ENCODE measurements at places on chromosomes 3 and 15. TPM values are rescaled to one million over a fixed set of nuclear protein-coding genes. Genes with fewer than 3 reads are reported as not detected.

Gene TM4SF18
- total RNA-seq = under 0.01 TPM

DNA sequence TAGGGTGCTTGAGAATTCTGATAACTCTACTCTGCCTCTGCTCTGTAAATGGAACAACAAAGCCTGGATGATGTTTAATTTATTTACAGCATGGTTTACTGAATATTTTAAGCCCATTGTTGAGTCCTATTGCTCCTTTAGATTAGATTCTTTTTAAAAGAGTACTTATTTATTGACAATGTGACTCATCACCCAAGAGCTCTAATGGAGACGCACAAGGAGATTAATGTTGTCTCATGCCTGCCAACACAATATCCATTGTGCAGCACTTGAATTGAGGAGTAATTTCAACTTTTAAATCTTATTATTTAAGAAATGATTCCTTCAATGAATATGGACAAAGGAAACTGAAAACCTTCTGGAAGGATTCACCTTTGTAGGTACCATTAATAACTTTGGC is 691.4 kb downstream of the ZBBX start:
- DNase-seq = no peak

- DNase-seq = no peak
These were observed 239.9 kb downstream of the TLE3 start for GRCh38 chr15:69857686-69858391.

- peak; percentile 60 for DNase-seq
These were observed 18.2 kb downstream of the SSR3 start for GRCh38 chr3:156536524-156537316.

DNA sequence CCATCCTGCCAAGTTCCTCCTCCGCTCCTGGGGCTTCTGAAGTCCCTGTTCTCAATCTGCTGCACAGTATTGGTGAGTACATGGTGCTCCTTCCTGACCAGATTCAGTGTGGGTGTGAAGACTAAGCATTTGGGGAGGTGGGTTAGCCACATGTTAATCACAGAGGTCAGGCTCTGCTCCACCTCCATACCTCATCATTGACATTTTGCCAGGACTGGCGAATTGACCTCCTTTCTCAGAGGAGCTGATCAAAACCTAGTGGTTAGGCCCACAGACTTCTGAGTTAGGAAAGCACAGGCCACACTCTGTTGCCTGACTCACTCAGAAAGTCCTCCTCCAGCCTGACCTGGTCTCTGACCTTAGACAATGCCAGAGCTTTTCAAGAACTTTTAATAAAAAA is 8.4 kb upstream of the RPS17 start:
- peak; percentile 12 for DNase-seq

DNA sequence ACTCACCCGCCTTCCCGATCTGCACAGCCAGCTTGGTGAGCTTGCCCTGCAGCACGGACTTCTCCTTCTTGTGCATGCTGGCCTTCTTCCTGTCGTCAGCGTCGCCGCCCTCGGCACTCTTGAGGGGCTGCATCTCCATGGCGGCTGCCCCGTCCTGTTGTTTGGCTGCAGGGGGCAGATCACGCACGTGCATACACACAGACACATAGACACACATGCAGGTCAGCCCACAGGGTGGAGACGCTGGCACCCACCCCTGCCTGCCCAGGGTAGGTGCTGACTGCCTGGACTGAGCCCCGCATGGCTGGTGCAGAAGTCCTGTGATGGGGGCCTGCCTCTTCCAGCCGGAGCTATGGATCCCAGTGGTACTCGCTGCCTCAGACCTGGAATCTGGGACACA is 57.3 kb upstream of the SEC13 start:
- no peak for DNase-seq

DNA sequence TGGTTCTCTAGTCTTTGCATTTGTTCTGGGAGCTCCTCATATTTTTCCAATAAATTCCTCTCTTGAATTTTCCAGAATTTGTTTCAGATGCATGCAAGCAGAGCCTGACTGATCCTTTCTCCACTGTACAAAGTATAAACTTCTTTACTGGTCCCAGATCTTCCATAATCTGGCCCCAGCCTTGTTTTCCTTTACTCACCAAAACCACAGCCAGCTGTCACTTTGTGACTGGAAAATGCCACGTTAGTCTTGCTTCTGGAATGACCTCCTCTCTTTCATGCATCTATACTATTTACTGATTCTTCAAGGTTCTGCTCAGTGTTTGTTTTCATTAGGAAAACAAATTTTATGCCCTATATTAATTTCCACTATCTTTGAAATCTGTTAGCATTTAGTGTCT is 60.4 kb upstream of the SPPL2A start:
- no peak for DNase-seq

Gene ZNF385D
- 0.28 TPM for total RNA-seq

- DNase-seq = no peak
These were observed 32.2 kb upstream of the SSR3 start for GRCh38 chr3:156586905-156587759.
